D341Med (cell line): ENCODE measurements at places on chromosomes 3 and 15.

GRCh38 chr15:91426412-91426811 lies 326.4 kb downstream of the SV2B start:
- DNase-seq, result no peak

- no peak for DNase-seq
These were observed 251.2 kb upstream of the VEPH1 start for GRCh38 chr3:157754451-157754850.

DNA sequence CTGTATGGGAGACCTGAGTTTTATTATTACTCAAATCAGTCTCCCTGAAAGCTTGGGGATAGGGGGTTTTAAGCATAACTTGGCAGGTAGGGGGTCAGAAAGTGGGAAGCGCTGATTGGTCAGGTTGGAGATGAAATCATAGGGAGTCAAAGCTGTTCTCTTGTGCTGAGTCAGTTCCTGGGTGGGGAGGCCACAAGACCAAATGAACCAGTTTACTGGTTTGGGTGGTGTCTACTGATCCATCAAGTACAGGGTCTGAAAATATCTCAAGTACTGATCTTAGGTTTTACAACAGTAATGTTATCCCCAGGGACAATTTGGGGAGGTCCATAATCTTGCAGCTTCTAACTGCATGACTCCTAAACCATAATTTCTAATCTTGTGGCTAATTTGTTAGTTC lies 17.8 kb upstream of the IQCF6 start:
- DNase-seq, result no peak

DNA sequence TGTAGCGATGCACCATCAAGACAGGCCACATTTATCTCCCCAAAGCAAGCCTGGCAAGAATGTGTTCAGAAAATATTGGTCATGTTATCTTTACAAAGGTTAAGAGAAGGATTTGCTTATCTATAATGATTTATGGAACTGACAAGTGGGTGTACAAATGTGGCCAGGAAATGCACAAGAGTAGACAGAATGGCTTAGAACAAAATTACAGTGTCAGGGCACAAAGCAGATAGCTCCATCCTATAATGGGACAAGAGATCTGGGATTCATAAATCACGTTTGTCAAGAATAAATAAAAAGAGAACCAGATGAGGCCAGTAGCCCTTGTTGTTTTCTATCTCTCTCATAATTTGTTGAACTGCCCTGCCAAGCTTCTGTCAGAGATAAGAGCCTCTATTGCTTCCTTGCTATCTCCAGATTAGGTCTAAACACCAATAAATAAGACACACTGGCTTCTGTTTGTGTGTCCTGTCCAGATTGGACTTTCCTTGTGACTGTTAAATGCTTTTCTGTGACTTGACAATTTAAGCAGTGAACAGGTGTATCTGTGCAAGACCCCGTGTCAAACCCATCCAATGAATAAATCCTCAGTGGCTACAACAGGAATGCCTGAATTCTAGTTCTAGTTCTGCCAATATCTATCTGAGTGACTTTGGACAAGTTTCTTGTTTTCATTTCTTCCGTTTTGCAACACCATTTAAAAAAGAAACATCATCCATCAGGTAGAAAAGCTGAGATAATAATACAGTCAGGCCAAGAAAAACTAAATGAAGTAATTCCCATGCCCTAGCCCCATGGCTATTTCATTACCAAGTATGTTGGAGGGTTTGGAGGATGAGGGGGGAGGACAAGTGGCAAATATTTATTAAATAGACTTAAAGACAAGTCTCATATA lies 157.2 kb downstream of the DCLK3 start:
- DNase-seq, result no peak

DNA sequence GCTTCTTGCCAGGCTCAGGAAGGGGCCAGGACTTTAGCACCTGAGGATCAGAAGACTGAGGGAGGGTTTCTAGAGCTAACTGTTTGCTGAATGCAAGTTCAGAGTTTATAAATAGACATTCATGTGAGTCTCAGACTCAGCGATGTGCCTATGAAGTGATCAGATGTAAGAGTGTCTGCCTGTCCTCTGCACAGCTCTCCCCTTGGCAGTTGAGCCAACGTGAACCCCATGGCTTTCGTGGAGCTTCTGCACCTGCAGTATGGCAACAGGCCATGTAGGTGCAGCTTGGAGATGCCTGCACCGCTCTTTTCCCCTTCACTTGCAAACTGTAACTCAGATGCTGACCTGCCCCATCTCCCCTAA lies 141.9 kb downstream of the CHDH start:
- DNase-seq, result no peak

DNA sequence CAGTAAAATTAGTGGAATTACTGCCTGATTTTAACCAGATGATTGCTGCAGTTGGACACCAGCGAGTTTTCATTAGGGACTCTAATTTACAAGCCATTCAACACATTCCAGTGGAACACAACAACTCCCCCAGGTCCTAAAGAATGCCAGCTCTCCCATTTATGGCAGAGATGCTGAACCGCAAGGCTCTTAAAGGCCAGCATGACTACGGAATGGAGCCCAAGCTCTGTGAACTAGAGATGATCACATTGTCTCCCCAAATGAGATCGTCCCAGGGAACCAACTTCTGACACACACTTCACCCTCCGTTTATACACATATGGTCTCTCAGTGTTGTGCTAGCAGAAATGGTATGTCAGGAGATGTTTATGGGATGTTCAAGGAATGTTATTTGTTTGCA lies 446.2 kb upstream of the NR2F2 start:
- DNase-seq, result no peak

DNA sequence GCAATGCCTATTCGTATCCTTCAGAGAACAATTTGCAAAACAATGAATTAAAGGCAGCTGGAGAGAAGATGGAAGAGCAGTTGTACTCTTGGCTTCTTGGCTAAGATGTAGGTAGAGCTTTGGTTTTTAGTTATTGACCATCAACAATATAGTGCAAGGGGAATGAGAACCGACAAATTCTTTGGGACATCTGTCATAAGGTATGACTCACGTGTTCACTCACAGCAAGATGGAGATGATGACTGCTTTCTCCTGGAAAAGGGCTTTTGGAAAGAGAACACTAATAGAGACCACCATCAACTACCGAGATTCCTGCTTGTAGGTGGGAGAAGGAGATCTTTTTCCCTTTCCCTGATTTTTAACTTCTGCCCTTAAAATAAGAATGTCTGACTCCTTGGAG lies 234.9 kb downstream of the NTRK3 start:
- no peak for DNase-seq

DNA sequence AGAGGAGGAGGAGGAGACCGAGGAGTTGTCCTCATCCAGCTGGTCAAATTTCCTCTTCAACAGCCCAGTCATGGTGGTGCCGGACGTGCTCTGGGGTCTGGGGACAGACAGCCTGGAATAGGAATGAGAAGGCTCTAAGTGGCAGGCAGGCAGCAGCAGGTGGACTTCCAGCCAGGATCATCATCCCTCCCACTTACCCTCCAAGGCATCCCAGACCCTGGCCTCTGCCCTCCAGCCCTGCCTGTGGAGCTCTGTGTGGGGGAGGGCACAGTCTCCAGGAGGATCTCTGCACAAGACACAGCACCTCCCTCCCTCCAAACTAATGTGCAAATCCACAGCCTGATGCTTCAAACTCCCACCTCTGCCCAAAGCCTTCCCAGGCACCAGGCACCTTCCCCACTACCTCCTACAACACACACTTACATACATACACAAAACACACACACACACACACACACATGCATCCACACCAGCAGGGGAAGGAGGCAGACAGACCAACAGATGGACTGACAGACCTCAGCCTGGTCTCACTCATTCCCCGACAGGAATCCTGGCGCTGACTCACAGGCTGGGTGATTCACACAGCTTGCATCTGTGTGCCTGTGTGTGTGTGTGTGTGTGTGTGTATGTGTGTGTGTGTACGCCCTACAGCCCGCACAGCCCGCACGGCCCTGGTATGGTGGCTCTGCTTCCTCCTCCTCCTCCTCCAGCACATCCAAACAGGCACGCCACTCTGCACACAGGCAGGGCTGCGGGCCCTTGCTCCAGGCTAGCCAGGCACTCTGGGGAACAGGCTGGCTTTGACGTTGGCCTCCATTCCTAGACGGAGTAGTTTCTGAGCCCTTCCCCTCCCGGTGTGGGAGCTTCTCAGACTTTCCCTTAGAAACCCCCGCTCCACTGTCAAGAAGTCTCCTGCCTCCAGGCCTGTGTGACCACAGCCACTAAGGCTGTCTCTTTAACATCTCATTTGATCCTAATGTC lies 6.5 kb downstream of the CSRNP1 start:
- peak; percentile 54 for DNase-seq

GRCh38 chr15:96790004-96790403 lies 459.5 kb downstream of the NR2F2 start:
- DNase-seq, result no peak

- DNase-seq, result no peak
These were observed 79.3 kb upstream of the LMOD3 start for GRCh38 chr3:69201658-69202057.

DNA sequence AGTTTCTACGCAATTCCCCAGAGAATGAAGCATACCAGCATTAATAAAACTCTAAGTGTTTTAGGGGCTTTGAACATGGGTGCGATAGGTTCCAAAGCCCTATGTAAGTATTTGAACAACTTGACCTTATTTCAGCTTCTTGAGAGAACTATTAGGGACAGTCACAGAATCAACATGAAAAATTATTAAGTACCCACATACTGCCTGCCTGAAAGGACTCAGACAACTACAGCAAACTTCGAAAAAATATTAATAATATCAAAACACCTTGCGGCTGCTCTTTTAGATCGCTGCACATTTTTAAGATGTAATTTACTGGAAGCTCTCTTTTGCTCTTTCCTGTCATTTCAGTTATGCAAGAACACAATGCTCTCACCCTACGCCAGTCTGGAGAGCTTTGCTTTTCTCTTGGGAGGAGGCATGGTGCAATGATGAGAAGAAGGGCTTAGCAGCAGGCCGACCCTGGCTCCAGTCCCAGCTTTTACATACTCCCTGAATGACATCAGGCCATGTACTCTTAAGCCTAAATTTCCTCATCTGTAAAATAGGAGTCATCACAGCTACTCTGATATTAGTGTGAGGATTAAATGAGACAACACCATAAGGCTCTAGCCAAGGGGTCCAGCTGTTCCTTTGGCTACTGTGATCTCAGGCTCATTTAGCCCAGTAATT lies 640.7 kb downstream of the FHIT start:
- peak; percentile 80 for DNase-seq
